ENCODE measurements at places on chromosomes 12 and 14.

DNA sequence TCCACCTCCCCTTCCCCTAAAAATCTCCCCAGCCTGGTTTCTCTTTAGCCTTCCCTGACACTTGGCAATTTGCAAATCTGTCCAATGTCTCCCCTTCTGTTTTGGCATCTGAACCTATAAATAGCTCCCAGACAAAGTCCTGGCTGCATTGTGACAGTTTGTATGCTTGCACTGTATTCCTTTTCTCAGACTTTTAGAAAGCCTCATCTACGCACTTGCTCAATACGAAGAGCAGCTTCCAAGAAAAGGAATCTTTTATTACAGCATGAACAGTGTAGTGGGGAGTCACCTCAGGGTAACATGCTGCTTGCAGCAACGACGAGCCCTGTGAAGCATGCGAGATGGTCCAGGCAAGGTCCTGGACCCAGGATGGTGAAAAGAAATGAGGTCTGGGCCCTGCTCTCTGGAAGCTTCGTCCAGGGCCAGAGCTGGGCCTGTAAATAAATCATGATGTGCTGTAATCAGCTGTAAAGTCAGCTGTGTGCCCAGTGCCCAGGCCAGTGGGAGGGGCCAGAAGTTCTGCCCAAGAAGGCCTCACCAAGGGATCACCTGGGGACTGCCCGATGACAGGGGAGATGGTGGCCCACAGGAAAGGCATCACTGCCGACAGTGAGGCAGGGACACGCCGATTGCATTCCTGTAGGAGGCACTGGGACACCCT lies 88.3 kb downstream of the RIN3 start:
- no peak for DNase-seq

DNA sequence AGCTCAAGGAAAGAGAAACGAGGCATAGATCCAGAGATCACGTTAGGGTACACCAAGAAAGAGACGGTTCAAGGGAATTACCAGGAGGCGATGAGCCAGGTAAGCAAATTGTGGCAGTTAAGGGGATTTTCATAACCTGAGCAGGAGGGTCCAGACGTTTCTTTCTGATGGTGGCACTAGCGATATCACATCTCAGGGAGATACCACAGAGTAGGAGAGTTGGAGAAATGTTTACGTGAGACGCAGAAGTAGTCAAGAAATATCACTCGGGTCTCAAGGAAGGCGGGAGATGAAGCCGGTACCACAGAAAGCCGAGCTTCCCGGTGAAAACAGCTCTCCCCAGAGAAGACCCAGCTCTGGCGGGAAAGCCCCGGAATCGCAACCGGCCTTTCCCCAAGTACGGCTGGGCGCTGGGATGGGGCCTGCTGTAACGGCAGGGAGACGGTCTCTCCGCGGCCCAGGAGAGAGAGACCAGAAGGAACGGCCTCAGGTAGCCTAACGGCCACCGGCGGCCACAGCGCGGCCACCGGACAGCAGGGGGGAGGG lies 485 bp downstream of the SENP1 start:
- DNase-seq, result peak; percentile 84

- DNase-seq, result no peak
These were observed 37.2 kb downstream of the HECTD1 start for GRCh38 chr14:31170411-31170810.

GRCh38 chr12:88914967-88915366 lies 334.7 kb upstream of the KITLG start:
- no peak for DNase-seq

GRCh38 chr14:105203057-105203531 lies 22.0 kb upstream of the NUDT14 start:
- peak; percentile 87 for DNase-seq

DNA sequence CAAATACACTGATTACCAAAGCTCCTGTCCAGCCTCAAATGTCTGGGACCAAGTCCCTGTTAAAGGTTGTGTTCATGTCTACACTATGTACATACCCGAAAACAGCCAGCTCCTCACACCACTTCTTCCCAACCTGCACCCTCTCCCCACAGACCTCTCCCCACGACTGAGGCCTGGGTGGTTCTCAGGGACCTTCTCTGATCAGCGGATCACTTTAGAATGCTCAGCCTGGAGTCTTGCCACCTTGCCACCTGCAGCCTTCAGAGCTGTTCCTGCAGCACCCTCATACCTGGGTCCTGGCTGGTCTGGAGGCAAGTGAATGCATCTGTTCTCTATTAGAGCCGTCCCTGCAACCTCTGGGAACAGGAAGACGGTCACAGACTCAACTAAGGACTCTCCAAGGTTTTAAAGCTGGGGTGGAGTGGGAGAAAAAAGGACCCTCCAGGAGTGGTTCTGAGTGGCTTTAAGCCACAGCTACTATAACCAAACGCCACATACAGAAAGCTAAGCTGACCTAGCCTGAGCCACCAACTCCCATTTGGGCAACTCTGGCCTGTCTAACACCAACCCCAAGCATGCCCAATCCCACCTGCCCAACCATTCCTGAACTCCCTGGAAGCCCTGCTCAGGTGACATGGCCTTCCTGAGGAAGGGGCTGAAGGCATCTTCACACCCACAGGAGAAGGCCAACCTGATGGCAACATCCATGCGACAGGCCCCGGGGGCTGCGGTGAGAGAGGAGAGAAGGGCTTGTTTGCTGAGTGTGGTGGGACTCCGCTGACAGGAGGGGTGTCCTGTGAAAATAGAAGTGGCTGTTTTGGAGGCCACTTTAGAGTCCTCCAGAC lies 8.6 kb downstream of the KRT2 start:
- DNase-seq, result no peak
